NCI-H526 (cell line): ENCODE measurements at places on chromosomes 13 and 19.

DNA sequence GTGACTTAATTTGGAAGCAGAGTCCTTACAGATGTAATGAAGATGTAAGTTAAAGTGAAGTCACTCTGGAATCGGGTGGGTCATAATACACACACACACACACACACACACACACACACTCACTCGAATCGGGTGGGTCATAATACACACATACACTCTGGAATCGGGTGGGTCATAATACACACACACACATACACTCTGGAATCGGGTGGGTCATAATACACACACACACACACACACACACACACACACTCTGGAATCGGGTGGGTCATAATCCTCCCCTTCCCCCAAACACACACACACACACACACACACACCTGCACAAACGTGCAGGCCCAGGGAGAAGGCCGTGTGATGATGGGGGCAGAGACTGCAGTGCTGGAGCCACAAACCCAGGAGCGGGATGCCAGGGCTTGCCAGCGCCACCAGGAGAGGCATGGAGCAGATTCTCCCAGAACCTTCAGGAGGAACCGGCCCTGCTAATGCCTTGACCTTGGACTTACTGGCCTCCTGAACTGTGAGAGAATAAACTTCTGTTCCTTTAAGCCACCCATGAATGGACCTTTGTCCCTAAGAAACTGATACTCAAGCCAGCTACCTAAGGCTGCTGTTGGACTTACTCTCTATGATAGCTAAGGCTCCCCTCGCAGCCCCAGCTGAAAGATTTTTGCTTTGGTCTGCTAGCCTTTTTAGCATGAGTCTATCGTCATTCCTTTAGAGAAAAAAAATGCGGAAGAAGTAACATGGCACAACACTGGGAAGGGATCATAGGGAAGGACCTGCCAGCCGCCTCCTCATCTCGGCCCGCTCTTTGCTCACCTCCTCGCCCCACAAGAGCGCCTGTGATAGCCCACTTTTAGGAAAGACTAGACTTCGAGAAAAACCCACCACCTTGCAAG, 136.2 kb upstream of the RNF113B start:
- peak; percentile 56 for DNase-seq

DNA sequence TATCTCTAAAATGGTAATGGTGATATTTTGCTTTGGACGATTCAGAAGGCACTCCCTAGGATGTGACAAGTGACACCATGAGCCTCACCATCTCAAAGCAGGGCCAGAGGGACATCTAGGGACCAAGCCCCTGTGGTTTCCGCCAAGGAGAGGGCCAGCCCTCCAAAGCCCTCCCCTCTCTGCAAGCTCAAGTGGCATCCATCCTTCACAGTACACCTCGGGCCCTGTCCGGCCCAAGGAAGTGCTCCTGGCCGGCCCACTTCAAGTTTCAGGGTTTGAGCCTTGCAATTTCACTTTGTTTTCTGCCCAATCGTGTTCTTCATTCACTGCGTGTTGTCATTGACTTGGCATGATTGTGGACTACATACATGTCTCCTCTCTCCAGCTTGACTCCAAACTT, 82.5 kb downstream of the TSHZ3 start:
- no peak for DNase-seq

DNA sequence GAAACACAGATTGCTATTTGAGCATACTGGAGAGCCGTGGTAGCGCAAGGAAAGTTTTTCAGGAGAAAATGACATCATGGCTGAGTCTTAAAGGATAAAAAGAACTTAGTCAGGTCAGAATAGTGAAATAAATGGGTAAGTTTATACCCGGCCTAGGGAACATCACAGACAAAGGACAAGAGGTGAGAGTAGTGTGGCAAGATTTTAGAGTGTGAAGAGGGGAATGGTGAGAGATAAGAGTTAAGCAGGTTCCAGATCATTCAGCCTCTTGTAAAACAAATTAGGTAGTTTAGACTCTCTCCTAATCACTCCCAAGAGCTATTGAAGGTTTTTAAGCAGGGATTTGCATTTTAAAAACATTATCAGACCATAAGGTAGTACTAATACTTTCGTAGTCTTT, 116.0 kb upstream of the MAB21L1 start:
- DNase-seq = no peak

GRCh38 chr13:48949566-48950500, 25.9 kb upstream of the FNDC3A start:
- DNase-seq = no peak

GRCh38 chr13:69633044-69633443, 474.6 kb upstream of the ATXN8OS start:
- no peak for DNase-seq

GRCh38 chr13:34145061-34145460, 327.1 kb downstream of the RFC3 start:
- DNase-seq = no peak

- DNase-seq = no peak
Measured at GRCh38 chr19:34409189-34410164, 5.3 kb downstream of the PDCD2L start.
